ENCODE measurements at places on chromosomes 11 and 22.

DNA sequence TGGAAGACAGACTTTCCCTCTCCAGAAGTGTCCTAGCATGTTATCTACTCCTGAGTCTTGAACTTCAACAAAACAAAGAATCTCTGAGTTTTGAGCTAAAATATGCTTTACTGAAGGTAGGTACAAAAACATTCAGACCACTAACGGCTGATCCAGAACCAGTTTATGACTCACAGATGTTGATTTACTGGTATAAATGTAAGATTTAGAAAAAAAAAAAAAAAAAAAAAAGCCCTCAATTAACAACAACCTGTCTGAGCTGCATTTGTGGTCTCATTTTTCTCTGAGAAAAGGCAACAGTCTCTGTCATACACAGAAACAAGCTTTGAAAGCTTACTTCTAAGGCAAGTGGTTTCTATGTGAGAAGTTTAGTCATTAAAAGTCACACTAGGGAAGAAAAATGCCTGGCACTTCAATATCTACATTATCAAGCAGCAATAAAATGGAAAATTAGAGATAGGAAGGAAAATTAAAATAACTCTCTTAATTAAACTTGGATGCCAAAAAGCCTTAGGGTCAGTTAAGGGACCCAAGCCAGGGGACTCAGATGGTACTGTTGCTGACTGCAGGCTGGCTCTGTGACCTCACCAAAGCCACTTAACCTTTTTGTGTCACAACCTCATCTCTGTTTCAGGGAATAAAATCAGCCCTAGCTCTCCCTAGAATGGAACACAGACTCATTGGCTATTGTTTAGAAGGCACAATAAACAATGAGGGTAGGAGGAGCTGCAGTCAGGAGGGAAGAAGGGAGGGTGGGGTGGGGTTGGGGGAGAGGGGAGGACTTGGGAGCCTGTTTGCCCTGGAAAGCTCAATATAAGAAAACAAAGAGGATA, 61.7 kb downstream of the ETS1 start:
- no peak for DNase-seq

DNA sequence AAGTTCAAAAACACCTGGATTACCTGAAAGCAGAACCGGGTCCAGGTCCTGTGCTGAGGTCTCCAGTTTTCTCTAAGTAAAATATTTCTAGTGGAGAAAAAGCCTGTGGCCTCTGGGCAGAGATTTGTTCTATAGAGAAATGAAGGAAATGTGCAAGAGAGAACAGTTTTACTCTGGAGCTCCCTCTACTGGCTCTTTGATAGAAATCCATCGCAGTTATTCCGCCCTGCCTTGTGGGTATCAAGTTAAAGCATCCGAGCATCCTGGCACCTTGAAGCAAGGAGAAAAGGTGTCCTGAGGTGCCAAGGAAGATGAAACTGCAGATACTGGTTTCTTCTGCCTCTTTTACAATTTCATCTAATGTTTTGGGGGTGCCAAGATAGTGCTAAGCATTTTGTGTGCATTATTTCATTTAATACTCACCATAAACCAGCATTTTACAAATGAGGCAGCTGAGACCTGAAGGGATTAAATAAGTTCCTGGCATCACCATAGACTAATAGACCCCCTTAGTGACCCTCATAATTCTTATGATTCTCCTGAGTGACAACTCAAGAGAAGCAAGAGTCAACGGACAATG, 113.1 kb upstream of the HSD17B12 start:
- no peak for DNase-seq

GRCh38 chr11:68033708-68034045, 3.2 kb downstream of the NDUFS8 start:
- DNase-seq = no peak

DNA sequence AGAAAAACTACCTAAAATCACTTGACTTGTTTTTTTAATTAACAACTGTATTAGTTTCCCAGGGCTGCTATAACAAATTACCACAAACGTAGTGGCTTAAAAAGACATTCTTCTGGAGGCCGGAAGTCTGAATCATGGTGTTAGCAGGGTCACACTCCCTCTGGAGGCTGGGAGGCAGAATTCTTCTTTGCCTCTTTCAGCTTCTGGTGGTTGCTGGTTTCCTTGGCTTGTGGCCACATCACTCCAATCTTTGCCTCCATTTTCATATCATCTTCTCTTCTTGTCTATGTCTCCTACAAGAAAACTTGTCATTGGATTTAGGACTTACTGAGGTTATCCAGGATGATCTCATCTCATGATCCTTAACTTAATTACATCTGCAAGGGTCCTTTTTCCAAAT, 7.4 kb upstream of the INCENP start:
- DNase-seq = no peak

GRCh38 chr11:44507896-44508445, 57.5 kb upstream of the CD82 start:
- no peak for DNase-seq

DNA sequence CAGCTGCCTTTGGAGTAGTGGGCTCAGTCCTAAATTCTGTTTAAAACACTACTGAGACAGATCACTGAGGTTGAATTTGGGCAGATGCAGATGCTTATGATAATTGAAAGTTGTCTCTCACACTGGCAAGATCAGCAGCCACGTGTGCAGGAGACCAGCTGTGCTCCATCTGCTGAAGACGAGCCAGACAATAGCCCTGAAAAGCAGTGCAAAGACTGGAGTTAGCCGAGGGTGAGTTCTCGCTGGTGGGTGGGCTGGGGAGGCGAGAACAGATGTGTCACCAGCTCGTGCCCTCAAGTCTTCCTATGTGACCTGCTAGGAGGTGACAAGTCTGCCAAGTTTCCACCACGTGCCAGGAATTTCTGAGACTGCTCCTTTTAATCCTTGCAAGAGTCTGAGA, 661.3 kb upstream of the B3GAT1 start:
- no peak for DNase-seq

DNA sequence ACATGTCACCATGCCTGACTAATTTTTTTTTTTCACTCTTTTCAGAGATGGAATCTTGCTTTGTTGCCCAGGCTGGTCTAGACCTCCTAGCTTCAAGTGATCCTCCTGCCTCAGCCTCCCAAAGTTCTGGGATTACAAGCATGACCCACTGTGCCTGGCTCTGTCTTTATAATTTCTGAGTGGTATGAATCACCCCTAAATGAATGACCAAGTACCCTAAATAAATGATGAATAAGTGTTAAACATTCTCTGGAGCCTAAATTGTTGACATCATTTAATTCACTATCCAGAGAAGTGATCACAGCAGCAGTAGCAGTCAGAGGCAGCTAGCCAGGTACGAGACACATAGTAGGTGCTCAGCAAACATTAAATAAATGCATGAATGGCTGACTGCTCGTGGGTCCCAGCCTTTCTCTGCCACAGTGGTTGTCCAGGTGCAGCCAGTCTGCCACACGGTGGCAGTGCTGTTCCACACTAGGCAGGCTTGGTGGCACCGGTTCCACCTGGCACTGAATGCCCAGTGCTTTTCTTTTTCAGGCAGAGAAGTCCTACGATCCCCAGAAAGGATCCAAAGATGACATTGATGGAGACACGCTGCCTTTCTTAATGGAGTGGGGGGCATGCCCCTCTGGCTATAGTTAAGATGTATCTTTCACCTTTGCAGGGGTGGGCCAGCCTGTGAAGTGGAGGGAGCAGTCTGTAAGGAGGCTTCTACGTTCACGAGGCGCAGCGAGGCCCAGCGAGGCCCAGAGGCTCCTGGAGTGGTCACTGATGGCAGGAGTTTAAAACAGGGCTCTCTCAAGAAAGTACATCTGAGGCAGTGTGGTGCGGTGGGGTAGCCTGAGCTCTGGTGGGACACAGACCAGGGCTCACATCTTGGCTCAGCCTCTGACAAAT, 8.7 kb upstream of the TTC12 start:
- DNase-seq = peak; percentile 44

GRCh38 chr22:49930596-49931412, 12.4 kb downstream of the CRELD2 start:
- DNase-seq = peak; percentile 47

DNA sequence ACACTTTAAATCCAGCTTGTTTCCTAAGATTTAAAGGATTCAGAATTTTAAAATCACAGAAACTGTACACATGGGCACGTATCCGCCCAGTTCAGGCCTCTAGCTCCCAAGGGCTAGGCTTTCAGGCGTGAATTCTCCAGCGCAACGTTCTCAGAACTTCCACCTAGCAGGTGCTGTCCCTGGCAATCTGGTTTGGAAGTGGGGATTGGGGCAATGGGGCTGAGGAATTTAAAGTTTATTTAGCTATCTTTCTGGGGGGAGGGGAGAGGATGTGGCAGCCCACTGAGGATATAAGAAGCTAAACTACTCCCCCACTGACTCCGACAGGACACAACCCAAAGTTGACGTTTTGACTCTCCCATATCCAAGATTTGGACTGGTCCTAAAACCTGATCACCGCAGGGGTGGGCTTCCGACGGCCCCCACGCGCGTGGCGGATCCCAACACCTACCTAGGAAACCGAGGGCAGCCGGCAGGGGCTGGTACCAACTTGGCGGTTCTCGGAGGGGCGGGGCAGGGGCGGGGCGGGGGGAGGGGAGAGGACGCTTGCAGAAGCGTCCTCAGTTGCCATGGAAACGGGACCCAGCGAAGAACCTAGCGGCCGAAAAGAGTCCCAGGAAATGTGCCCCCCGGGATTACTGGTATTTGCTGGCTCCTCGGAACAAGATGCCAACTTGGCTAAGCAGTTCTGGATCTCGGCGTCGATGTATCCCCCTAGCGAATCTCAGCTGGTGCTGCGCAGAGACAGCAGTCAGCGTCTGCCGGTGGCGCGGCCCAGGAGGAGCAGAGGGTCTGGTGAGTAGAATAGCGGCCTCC, at the start of gene HOATZ:
TSS of gene HOATZ (plus strand) at position 563 of the 816 bp plus-strand sequence. CDS start at position 570, 7 bp downstream.
- no peak for DNase-seq

DNA sequence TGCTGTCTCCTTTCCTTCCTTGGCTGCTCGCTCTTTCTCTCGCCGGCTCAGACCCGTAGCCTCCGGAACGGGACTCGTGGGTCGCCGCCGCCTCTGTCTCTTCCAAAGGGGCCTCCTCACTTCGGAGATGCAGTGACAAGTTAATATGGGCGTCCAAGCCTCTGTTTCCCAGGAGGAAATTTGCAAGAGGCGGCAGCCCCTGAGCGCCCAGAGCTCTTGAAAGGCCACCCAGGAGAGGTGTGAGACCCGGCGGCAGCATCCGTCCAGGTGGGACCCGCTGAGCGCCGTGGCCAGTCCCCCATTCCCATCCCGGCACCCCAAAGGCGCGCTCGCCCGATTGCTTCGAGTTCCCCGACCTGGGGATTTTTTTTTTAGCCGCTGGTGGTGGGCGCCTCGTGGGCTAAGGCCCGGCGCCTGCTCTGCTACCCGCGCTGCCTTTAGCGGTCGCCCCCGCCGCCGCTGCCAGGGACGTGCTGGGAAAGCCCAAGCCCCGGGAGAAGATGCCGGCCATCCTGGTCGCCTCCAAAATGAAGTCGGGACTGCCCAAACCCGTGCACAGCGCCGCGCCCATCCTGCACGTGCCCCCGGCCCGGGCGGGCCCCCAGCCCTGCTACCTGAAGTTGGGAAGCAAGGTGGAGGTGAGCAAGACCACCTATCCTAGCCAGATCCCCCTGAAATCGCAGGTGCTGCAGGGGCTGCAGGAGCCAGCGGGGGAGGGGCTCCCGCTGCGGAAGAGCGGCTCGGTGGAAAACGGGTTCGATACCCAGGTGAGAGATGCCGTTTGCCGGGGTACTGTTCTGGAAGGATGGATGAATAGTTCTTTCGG, 772 bp downstream of the NAV2 start:
- no peak for DNase-seq

DNA sequence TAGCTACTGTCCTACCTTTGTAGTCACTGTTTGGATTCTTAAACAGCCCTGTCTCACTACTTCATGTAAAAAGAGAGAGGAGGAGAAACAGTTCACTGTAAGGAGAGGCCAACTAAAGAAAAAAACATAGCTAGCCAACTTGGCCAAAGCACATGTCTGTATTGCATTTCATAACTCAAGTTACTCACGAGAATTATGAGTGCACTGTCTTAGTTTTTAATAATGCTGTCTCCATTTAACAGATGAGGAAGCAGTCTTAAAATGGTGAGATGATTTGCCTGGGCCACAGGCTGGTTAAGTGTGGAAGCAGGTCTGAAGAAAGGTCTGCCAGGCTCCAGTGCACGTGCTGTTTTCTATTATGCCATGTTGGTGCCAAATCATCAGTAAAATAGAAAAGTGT, 104.5 kb downstream of the UVRAG start:
- no peak for DNase-seq

- DNase-seq = no peak
Measured at GRCh38 chr11:109062445-109062844, 359.5 kb upstream of the C11orf87 start.

GRCh38 chr11:64802370-64803157, 450 bp downstream of the MAP4K2 start:
- DNase-seq = peak; percentile 21

- DNase-seq = no peak
Measured at GRCh38 chr11:111539426-111540113, 950 bp upstream of the LAYN start.

DNA sequence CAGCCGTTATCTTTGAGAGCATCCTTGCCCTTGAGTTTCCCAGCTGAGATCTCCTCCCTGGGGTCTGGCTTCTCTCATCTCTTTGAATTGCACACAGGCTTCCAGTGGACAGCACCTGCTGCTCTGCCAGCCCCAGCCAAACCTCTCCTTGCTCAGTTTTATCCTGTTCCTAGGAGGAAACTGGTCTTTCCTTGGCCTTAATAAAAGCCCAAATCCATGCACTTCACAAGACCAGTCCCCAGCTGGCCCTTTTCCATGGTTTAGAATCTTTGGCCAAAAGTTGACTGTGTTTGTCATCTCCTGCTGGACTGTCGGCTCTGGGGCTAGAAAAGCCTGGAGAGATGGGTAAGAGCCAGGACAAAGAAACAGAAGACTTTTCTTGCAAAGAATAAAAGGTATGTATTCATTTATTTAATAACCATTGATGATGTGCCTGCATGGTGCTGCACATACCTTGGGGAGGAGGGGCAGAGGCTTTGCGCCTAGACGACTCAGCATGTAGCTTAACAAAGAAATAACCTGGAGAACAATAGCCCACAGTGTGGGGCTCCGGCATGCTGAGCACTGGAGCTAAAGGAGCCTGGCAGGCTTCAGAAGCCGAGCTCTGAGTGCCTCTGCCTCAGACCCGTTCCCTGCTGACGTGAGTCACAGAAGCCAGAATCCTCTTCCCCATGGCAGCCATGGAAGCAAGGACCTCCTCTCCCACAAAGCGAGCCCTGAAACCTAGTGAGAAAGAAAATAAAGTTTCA, 319.3 kb upstream of the B3GAT1 start:
- DNase-seq = no peak

DNA sequence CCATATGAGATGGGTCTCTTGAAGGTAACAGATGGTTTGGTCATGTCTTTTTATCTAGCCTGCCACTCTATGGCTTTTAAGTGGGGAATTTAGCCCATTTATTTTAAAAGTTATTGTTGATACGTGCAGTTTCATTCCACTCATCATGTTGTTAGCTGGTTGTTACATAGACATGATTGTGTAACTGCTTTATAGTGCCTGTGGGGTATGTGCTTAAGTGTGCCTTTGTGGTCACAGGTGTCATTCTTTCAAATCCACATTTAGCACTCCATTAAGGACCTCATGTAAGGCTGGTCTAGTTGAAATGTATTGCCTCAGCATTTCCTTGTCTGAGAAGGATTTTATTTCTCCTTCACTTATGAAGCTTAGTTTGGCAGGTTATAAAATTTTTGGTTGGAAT, 263.8 kb upstream of the LUZP2 start:
- DNase-seq = no peak

- DNase-seq = no peak
Measured at GRCh38 chr11:128346804-128347203, 240.6 kb downstream of the ETS1 start.

All from stimulated activated CD4-positive, alpha-beta T cell treated with anti-CD3 and anti-CD28 coated beads, Interleukin-2, amount 100 ng/mL, for 4 hours (primary cell).